Hepatic stellate cell (primary cell): ENCODE measurements at places on chromosomes 11 and 22.
A peak's percentile ranks its signal among the peaks of the same experiment; 100 is the strongest.

GRCh38 chr11:59216641-59217564, 4.2 kb upstream of the MPEG1 start:
- DNase-seq: peak; percentile 21

- DNase-seq: no peak
Measured at GRCh38 chr22:20615021-20615420, 107.6 kb downstream of the MED15 start.

DNA sequence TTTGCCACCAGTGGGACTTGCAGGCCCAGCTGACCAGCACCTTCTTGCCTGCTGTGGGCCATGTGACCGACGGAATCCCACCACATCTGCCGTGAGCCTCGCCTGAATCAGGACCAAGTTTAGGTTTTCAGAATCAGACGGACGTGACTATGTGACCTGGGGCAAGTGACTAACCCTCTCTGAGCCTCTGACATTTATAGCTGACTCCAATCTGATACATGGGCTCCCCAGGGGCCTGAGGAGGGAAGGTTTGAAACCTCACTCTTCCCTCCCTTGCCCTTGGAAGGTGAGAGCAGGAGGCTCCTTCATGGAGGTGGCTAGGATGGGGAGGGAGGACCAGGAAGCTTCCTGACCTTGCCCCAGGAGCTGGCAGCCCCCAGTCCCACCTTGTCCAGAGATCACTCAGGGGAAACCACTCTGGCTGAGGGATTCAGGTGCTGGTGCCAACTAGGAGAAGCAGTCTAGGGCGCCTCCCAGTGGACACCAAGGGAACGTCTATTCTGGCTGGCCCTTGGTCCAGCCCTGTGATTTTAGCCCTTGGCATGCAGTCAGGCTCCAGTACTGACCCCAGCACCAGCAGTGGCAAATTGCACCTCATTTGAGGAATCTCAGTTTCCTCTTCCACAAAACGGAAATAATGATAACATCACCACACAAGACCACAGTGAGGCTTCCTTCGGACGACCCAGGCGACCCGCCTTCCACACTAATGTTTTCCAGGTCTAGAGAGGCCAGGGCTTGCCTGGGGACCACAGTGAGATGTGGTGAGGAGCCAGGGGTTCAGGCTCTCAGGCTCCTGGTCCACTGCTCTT, 47.2 kb upstream of the SYT7 start:
- DNase-seq: peak; percentile 84

- DNase-seq: no peak
Measured at GRCh38 chr22:37314315-37315074, 32.2 kb downstream of the CYTH4 start.
